Pancreas (tissue), 10 donors: ENCODE measurements at places on chromosomes 5 and 9. TPM values are rescaled to one million over a fixed set of nuclear protein-coding genes. Genes with fewer than 3 reads are reported as not detected.

C1QTNF3 gene
- total RNA-seq, result 2.0 TPM

PRSS3 gene
- total RNA-seq, result 5,218 TPM

FOXD4 gene
- total RNA-seq, result 0.19 TPM

DNA sequence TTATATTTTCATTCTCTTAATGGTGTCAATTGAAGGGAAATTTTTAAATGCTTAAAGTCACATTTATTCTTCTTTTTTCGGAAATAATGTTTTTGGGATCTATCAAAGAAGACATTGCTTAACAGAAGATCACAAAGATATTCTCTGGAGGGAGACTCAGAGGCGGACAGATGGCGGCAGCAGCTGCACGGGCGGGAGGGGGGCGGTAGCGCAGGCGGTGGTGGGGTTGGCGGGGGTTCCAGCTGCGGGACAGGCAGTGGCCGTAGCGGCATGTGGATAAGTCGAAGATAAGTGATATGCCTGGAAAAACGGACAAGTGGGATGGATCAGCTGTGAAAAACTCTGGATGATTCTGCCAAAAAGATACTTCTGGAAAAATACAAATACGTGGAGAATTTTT lies 31.6 kb upstream of the ZDHHC11B start:
- DNase-seq, result no peak
- H3K36me3 ChIP-seq, result no peaks in the 10 kb centered on the region
- no peak overlapping the region for H3K27ac ChIP-seq

ERAP2 gene
- total RNA-seq, result 9.3 TPM
